ENCODE measurements at places on chromosomes 1 and 21. TPM values are rescaled to one million over a fixed set of nuclear protein-coding genes. Genes with fewer than 3 reads are reported as not detected.

TRPM2 gene
- not detected for total RNA-seq

SLC35F3 gene
- not detected for total RNA-seq

ARMH1 gene
- total RNA-seq, result 0.46 TPM

C1orf216 gene
- total RNA-seq, result 15.3 TPM

HNRNPCL1 gene
- total RNA-seq, result not detected

CDKN2C gene
- total RNA-seq, result 20.2 TPM

TRIM63 gene
- not detected for total RNA-seq

IL19 gene
- total RNA-seq, result not detected

WNT9A gene
- 1.3 TPM for total RNA-seq

C8B gene
- total RNA-seq, result not detected

CFH gene
- 72.8 TPM for total RNA-seq

MMEL1 gene
- total RNA-seq, result 1.5 TPM

FAM131C gene
- not detected for total RNA-seq

TSTD1 gene
- total RNA-seq, result 38.3 TPM

TMIGD3 gene
- total RNA-seq, result 0.32 TPM

ARHGAP29 gene
- total RNA-seq, result 212 TPM

AQP10 gene
- total RNA-seq, result under 0.01 TPM

LRRC39 gene
- total RNA-seq, result 0.30 TPM

PSMB2 gene
- total RNA-seq, result 23.4 TPM

TMEM54 gene
- total RNA-seq, result 29.6 TPM

CD1C gene
- not detected for total RNA-seq

DCST2 gene
- not detected for total RNA-seq

INAVA gene
- total RNA-seq, result not detected

ITLN2 gene
- total RNA-seq, result not detected

KRTAP13-2 gene
- total RNA-seq, result not detected

UQCRH gene
- 747 TPM for total RNA-seq

NOL9 gene
- 16.2 TPM for total RNA-seq

ATAD3C gene
- total RNA-seq, result not detected

APOBEC4 gene
- not detected for total RNA-seq

FPGT gene
- 17.8 TPM for total RNA-seq

TNFRSF18 gene
- total RNA-seq, result not detected

NBPF20 gene
- 2.3 TPM for total RNA-seq

HES4 gene
- 109 TPM for total RNA-seq

CFAP74 gene
- not detected for total RNA-seq

FALEC gene
- total RNA-seq, result not detected
